ENCODE measurements at places on chromosomes 6 and 20. TPM values are rescaled to one million over a fixed set of nuclear protein-coding genes. Genes with fewer than 3 reads are reported as not detected.

GPR63 gene
- total RNA-seq, result 9.2 TPM

SIGLEC1 gene
- 0.82 TPM for total RNA-seq

ETV7 gene
- total RNA-seq, result not detected

DNA sequence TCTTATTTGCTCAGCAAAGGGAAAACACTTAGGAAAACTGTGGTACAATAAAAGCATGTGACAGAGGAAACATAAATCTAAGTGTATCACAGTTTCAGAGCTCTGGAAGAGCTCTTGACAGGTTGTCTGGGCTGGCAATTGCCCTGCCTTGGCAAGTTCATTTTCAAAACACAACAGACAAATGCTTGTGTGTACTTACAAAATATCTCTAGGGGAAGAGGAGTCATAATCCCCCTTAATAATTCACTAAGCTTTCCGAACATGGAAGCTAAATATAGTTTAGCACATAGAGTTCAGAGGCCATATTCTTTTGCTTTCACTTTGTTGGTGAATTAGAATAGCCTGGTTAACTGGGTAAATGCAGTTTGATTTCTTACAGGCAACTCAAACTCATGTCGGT, 211.6 kb upstream of the THEMIS start:
- DNase-seq, result no peak

GRCh38 chr20:31579245-31579644, 25.8 kb upstream of the ID1 start:
- no peak for DNase-seq

DNA sequence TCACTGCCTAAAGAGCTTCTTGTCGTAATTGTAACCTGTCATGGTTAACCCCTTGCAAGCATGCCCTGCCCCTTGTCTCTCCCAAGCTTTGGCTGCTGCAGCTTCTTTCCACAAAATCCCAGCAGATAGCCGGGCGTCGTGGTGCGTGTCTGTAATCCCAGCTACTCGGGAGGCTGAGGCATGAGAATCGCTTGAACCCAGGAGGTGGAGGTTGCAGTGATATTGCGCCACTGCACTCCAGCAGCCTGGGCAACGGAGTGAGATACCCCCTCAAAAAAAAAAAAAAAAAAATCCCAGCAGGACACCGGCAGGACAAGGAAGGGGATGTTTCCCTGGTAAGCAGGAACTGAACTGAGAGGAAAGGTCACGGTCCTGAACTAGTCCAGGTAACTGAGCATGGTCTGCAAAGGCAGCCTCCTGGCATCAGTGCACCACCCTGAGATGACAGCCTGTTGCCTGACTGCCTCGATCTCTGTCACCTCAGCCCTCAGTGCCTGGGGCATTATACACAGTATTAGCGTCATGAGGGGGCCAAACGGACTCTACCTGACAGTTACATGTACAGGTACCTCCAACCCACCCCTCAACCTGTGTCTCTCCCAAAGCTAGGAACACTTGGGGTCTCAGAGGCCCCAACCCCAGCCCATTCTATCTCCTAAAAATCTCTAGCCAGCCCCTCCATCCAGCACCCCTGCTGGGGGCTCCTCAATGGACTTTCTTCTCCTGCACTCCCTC, 1.8 kb downstream of the LZTS3 start:
- DNase-seq, result peak; percentile 39
